ENCODE measurements at places on chromosomes 1 and 21.

GRCh38 chr1:71717186-71717585 is 565.2 kb downstream of the NEGR1 start:
- no peak overlapping the region for H3K27ac ChIP-seq
- H3K4me3 ChIP-seq = no peak overlapping the region
- no peaks in the 10 kb centered on the region for H3K27me3 ChIP-seq
- DNase-seq = no peak

DNA sequence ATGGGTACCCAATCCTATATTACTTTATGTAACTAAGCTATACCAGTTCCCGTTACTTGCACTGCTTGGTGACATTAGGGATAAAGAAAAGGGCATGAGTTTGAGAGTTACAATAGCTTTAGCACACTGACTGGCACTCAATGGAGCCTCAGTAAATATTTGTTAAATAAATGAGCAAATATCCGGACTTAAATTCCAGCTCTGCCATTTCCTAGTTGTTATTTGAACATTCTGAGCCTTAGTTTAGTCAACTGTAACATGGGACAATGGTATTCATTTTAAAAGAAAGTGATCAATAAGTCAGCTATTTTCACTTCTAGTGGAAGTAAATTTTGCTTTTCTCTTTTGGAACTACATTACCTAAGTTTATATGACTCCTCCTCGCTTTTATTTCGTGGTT is 198.7 kb downstream of the ZC3H11B start:
- no peak overlapping the region for H3K27ac ChIP-seq
- H3K36me3 ChIP-seq = no peaks in the 10 kb centered on the region
- DNase-seq = no peak
- H3K4me1 ChIP-seq = 0 out of 2 replicates have a peak, but pooled peaks cover 3% of the 10 kb centered on the region
- no peaks in the 10 kb centered on the region for H3K27me3 ChIP-seq

GRCh38 chr1:57024428-57024827 is 58.6 kb upstream of the C8B start:
- no peaks in the 10 kb centered on the region for H3K27me3 ChIP-seq
- H3K4me1 ChIP-seq = no peaks in the 10 kb centered on the region
- H3K27ac ChIP-seq = no peak overlapping the region
- H3K4me3 ChIP-seq = no peak overlapping the region

GRCh38 chr1:68975212-68975933 is 478.5 kb upstream of the DEPDC1 start:
- DNase-seq = no peak
- no peaks in the 10 kb centered on the region for H3K36me3 ChIP-seq
- H3K4me3 ChIP-seq = no peak overlapping the region
- no peaks in the 10 kb centered on the region for H3K27me3 ChIP-seq
- no peaks in the 10 kb centered on the region for H3K4me1 ChIP-seq

DNA sequence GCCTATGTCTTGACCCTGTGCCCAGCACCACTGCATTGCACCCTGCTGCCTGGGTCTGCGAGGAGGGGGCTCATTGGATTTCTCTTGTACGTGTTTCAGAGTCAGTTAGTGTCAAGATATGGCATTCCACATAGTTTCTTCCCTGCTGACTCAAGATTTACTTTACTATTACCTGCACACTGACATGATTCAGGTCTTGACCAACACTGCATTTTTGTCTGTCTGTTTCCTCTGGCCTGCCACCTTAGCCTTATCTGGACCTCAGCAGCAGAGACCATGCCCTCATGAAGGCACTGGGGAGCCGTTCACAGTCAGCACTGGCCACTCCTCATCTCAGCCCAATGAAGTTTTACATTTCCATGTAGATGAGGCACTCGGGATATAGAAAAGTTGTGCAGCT is 155.4 kb downstream of the DHRS3 start:
- H3K27ac ChIP-seq = no peak overlapping the region
- H3K36me3 ChIP-seq = no peaks in the 10 kb centered on the region
- H3K4me1 ChIP-seq = peaks cover 6% of the 10 kb centered on the region
- no peak for DNase-seq
- H3K27me3 ChIP-seq = no peaks in the 10 kb centered on the region

DNA sequence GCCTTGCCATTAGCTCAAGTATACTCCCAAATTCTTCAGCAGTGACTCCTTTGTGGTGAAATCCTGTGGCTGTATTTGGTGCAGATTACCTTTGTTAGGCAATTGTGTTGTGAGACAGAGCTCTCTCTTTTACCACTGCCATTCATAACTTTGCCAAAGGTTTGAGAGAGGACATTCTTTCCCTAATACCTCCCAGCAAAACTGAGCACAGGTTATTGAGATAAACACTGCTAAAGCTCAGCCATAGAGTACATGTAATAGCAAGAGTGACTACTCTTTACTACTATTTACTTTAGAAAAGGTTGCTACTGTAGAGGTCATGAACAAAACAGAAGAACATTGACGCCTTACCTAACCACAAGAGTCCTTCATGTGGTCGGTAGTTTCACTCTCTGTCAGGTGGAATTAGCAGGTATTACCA is 514.0 kb upstream of the ADAMTS5 start:
- no peak for DNase-seq
- H3K27ac ChIP-seq = no peak overlapping the region
- no peak overlapping the region for H3K4me3 ChIP-seq
- H3K27me3 ChIP-seq = no peaks in the 10 kb centered on the region

DNA sequence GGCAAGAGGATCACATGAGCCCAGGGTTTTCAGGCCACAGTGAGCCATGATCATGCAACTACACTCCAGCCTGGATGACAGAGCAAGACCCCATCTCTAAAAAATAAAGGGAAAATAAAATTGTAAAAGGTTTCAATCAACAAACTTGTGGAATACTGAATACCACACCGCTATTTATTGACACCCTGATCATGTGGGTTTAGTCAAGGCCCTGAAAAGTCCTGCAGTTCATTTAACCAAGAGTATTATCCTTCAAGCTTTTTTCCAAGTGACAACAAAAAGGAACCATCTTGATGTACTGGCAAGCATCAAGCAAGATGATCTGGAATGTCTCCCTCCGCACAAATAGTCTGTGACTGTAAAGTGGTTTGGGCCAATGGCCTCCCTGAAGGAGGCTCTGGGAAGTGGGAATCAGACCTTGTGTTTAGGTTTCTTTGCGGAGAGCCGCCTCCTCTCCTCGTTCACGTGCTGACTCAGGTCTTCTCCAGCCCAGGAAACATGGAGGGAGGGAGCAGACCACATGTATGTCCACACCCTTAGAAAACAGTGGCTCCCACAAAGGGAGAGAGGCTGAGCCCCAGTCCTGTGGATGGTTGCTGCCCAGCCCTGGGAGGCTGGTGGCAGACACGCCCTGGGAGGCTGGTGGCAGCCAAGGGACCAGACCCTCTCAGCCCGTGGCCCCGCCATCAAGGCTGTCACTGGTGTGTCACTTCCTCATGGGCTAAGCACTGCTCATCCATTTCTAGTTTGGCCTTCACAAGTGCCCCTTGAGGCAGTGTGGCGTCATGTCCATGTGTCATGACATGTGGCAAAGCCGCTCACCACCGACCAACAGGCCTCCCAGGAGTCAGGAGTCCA is 56.7 kb downstream of the RIPK4 start:
- no peak overlapping the region for H3K27ac ChIP-seq
- H3K4me3 ChIP-seq = no peak overlapping the region
- H3K36me3 ChIP-seq = no peaks in the 10 kb centered on the region
- H3K27me3 ChIP-seq = no peaks in the 10 kb centered on the region
- H3K4me1 ChIP-seq = no peaks in the 10 kb centered on the region
- DNase-seq = no peak

- no peak overlapping the region for H3K4me3 ChIP-seq
- DNase-seq = no peak
- no peaks in the 10 kb centered on the region for H3K36me3 ChIP-seq
- H3K27ac ChIP-seq = no peak overlapping the region
Measured at GRCh38 chr1:97812076-97812475, 108.8 kb downstream of the DPYD start.

DNA sequence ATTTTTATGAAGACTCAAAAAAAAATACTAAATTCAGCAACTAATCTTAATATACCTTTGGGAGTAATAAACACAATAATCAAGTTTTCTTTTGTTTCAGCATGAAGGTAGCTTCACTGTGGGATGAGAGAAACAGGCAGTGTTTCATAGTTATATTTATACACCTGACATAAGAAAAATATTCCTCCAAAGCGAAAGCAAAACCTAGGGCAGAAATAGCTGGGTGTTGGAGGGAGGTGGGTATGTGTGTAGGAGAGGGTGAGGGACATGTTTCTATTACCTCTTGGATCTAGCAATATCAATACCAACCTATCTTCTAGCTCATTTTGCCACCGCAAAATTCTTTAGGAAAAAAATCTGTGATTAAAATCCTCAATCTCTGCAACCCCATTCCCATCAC is 24.9 kb upstream of the MAN1A2 start:
- no peaks in the 10 kb centered on the region for H3K27me3 ChIP-seq
- no peak overlapping the region for H3K4me3 ChIP-seq
- H3K4me1 ChIP-seq = peaks cover 9% of the 10 kb centered on the region
- no peaks in the 10 kb centered on the region for H3K36me3 ChIP-seq

- H3K36me3 ChIP-seq = no peaks in the 10 kb centered on the region
- no peak for DNase-seq
- no peak overlapping the region for H3K4me3 ChIP-seq
Measured at GRCh38 chr1:233368106-233368788, 40.7 kb downstream of the MAP3K21 start.

- no peak overlapping the region for H3K27ac ChIP-seq
- H3K36me3 ChIP-seq = no peaks in the 10 kb centered on the region
- no peak for DNase-seq
Measured at GRCh38 chr1:170355267-170355801, 176.6 kb upstream of the GORAB start.

DNA sequence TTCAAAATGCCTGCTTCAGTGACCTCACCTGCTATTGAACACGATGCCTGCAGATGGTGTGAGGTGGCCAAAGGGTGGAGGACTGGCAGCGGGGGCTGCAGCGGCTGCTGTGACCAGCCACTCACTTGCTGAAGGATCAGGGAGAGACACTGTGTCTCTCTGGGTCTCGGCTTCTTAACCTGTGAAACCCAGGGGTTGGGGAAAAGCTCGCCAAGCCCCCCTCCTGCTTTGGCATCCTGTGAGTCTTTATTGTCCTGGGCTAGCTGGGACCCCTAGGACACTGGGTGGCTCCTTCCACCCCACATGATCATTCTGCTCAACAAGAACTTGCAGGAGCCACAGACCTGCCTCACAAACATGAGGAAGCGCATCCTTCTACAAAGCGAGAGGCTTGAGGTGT is 112.8 kb downstream of the SIM2 start:
- no peaks in the 10 kb centered on the region for H3K36me3 ChIP-seq
- no peak overlapping the region for H3K4me3 ChIP-seq
- DNase-seq = no peak

GRCh38 chr21:28754127-28754611 is 238.5 kb downstream of the LTN1 start:
- H3K36me3 ChIP-seq = no peaks in the 10 kb centered on the region
- H3K4me3 ChIP-seq = no peak overlapping the region
- DNase-seq = no peak
- no peak overlapping the region for H3K27ac ChIP-seq
- H3K27me3 ChIP-seq = peaks cover 4% of the 10 kb centered on the region

- no peak for DNase-seq
- no peak overlapping the region for H3K4me3 ChIP-seq
- H3K36me3 ChIP-seq = no peaks in the 10 kb centered on the region
- no peaks in the 10 kb centered on the region for H3K4me1 ChIP-seq
Measured at GRCh38 chr1:63690966-63691700, 82.7 kb upstream of the ROR1 start.

- no peaks in the 10 kb centered on the region for H3K36me3 ChIP-seq
- peaks cover 36% of the 10 kb centered on the region for H3K4me1 ChIP-seq
- H3K27me3 ChIP-seq = no peaks in the 10 kb centered on the region
- DNase-seq = no peak
- H3K4me3 ChIP-seq = no peak overlapping the region
Measured at GRCh38 chr1:151143986-151144385, 2.4 kb downstream of the SEMA6C start.

GRCh38 chr21:39947031-39947430 is 79.8 kb downstream of the PCP4 start:
- no peaks in the 10 kb centered on the region for H3K36me3 ChIP-seq
- no peaks in the 10 kb centered on the region for H3K4me1 ChIP-seq
- no peak for DNase-seq
- H3K27me3 ChIP-seq = peaks cover 2% of the 10 kb centered on the region

DNA sequence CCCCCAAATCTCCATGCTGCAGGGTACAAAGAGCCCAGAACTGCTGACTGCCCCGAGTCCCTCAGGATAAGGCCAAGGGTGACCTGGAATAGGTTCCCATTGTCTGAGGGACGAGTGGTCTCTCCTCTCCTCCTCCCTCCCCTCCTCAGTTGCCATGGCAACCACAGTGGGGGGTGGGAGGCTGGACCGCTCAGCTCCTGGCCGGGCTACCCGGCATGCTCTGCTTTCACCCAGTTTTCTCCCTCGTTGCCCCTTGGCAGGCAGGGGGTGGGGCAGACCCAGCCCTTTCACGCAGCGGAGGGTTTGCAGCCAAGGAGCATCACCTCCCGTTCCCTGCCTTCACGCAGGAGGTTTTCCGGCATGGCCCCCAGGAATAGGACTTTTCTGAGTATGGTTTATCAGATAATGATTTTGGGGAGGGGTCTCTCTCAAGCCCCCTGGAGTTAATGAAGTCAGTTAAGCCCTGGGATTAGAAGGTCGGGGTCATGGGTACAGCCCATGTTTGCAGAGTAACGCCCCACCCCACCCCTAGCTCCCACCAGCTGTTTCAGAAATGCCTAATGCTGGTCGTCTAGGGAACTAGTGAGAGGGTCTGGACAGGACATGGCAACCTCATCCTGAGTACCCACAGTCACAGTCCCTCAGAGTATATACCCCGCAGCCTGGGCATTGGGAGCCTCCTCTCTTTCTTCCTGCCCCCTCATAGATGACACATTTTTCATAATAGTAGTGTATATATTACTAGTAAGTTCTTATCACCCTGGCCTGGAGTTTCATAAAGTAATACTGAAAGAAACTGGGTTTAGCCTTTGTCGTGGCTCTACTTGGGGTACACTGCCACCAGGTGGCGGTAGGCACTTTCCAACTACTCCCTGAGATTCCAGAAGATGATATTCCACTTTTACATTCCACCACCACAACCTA is 20.7 kb downstream of the C1QB start:
- DNase-seq = peak; percentile 67
- no peak overlapping the region for H3K27ac ChIP-seq
- no peak overlapping the region for H3K4me3 ChIP-seq
- no peaks in the 10 kb centered on the region for H3K36me3 ChIP-seq
- H3K27me3 ChIP-seq = no peaks in the 10 kb centered on the region

DNA sequence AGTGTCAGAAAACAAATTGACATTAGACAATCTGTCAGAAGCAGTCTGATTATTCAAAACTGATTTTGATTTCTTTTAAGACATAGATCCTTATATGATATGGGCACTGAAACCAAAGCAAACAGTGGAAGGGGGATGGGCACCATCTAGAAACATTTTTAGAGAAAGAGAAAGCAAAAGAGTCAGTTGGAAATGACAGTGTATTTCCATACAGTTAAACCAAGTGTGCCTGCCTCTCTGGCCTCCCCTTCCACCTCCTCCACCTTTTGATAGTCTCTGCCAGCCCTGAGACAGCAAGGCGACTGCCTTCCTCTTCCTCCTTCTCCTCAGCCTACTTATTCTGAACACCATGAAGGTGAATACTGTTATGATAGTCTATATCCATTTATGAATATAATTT is 949.7 kb downstream of the AMY1C start:
- H3K27me3 ChIP-seq = no peaks in the 10 kb centered on the region
- H3K4me3 ChIP-seq = no peak overlapping the region
- no peaks in the 10 kb centered on the region for H3K36me3 ChIP-seq
- no peak overlapping the region for H3K27ac ChIP-seq
- no peak for DNase-seq
